ENCODE measurements at places on chromosomes 2 and 18.

GRCh38 chr2:202307690-202308089 lies 42.1 kb downstream of the NOP58 start:
- no peak for DNase-seq

GRCh38 chr18:48803518-48803917 lies 147.2 kb downstream of the SMAD7 start:
- no peak for DNase-seq

GRCh38 chr2:175180701-175181103 lies 808 bp downstream of the ATP5MC3 start:
- peak; percentile 52 for DNase-seq

- no peak for DNase-seq
Observed at GRCh38 chr2:113972766-113973165, 82.9 kb downstream of the ACTR3 start.

- no peak for DNase-seq
Observed at GRCh38 chr2:159096901-159097300, 128.5 kb downstream of the TANC1 start.

DNA sequence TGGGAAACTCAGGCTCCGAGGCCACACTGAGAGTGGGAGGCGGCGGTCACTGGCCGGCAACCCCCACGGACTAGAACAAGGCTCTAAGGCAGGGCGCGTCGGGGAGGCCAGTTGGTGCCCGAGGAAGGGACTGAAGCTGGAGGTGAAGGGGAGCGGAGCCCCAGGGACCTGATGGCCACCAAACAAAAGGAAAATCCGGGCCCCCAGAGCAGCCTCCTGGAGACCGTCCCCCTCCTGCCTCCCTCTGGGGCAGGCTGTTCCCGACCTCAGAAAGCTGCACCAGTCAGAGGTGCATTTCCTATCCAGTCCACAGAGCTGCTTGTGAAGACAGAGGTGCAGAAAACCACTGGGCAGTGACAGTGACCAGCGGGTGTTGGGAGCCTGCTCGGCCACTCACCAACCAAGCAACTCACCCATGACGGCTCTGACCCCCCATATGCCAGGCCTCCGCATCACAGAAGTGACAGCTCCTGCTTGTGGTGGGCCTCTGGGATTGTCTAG lies 172.7 kb downstream of the TWIST2 start:
- no peak for DNase-seq

DNA sequence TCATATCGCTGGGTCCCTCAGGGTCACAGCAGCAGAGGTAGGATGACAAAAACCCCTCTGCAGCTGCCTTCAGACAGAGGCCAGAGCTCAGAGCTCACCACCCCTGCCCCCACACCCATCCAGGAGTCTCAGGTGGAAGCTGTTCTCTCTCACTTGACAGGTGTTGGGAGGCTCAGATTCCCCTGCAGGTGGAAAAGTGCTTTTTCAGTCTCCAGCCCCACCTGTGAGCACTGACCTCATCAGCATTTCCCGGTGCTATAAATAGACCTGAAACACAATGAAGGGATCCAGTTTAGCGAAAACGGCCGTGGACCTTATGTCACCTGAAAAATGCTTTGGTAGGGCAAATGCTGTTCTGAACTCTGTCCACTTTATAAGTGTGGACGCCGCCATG lies 254.9 kb downstream of the NDUFA10 start:
- DNase-seq: no peak

GRCh38 chr2:6926071-6926732 lies 9.0 kb downstream of the RNF144A start:
- no peak for DNase-seq

DNA sequence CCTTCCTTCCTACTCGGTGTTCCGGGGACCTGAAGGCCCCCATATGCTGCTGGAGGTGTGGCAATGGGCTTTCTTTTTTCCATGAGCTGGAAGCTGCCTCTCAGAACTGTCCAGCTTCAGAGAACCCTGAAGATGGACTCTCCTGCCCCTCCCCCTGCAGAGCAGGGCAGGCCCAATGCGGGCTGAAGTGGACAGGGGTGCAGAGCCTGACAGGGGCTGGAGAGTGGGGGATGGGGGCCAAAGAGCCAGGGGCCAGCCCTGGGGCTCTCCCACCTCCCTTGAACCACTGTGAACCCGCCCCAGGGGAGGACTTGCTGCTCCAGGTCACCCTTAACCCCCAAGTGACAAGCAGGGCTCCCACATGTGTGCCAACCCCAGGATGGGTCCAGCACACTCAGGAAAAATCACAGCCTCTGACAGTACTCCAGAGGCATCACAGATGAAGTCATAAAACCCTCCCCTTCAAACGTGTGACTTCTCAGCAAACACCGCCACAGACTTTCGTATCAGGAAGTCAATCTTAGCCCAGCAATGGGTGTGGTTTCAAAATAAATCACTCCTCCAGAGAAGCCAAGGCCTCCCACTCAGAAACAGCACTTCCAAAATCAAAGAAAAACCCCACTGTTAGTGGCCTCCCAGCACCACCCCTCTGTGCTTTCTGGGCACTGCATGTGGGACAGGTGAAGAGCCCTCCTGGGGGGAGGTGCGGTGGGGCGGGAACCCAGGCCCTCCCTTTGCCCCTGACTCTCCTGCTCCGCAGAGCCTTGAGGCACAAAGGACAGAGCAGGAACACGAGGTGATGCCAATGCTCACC lies 135.8 kb downstream of the HDAC4 start:
- DNase-seq: peak; percentile 67

- no peak for DNase-seq
Observed at GRCh38 chr2:73239776-73240175, 5.7 kb downstream of the CCT7 start.

GRCh38 chr18:499776-500631 lies 497 bp downstream of the COLEC12 start:
- peak; percentile 49 for DNase-seq

DNA sequence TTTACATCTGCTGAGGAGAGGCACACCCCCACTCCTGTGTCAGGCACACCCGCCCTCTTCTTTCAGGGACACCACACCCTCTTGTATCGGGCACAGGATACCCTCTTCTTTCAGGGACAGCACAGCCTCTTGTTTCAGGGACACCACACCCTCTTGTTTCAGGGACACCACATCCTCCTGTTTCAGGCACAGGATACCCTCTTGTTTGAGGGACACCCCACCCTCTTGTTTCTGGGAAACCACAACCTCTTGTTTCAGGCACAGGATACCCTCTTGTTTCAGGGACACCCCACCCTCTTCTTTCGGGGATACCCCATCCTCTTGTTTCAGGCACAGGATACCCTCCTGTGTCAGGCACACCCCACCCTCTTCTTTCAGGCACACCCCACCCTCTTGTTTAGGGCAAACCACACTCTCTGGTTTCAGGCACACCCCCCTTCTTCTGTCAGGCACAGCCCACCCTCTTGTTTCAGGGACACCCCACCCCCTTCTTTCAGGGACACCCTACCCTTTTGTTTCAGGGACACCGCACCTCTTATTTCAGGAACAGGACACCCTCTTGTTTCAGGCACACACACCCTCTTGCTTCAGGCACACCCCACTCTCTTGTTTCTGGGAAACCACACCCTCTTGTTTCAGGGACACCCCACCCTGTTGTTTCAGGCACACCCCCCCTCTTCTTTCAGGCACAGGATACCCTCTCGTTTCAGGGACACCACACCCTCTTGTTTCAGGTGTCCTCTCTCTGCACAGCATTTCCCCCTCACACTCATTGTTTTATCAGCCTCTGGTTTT lies 96.2 kb downstream of the TPO start:
- no peak for DNase-seq

GRCh38 chr2:233711312-233712008 lies 1.2 kb upstream of the UGT1A5 start:
- DNase-seq: peak; percentile 83

DNA sequence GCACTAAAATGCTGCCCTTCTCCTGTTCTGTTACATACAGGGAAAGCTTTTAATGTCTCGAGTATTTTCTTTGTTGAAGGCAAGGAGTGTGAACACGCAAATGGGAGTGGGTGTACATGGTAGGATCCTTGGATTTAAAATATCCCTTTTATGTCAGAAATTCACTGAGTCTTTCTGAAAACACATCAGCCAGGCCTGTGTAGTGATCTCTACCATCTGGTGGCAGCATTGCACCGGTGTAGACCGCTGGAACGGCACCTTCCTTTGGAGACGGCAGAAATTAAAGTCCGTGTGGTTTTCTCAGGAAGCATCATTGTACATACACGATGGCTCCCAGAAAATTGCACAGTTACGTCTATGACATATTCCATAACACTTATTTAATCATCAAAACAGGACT lies 515.8 kb downstream of the GALR1 start:
- peak; percentile 52 for DNase-seq

DNA sequence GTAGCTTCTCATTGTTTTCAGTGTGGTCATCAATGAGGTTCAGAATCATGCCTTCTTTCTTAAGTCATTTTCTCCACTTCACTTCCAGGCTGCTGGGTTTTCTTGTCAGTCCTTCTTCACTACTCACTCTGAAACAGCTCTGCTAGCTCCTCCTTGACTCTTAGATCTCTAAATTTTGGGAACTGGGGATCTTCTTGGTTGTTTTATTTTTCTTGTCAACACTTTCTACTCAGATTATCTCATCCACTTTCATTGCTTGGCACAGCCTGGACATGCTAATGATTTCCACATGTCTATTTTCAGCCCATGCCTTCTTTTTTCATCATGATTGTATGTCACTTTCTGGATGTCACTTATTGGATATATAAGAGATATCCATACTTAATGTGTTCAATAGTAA lies 517.8 kb upstream of the DSEL start:
- no peak for DNase-seq

GRCh38 chr2:132811148-132811915 lies 141.3 kb upstream of the LYPD1 start:
- DNase-seq: no peak

- DNase-seq: no peak
Observed at GRCh38 chr2:43293744-43294695, 67.6 kb upstream of the ZFP36L2 start.

DNA sequence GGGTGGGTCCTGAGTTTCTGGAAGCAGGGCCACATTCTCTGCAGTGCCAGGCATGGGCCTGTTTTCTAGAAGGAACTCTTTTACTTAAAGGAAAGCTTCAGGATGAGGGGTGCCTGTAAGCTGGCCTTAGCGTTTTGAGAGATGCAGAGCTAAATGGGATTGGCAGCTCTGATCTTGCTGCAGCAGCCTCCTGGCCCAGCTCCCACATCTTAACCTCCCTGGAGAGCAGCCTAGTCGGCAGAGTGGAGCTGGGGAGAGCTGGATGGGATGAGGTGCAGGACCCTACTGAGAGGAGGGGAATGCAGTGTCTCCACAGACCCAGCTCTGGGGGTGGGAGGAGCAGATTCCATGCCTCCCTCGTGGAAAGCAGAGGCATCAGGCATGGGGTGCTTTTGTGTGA lies 52.0 kb downstream of the TMEM17 start:
- no peak for DNase-seq

DNA sequence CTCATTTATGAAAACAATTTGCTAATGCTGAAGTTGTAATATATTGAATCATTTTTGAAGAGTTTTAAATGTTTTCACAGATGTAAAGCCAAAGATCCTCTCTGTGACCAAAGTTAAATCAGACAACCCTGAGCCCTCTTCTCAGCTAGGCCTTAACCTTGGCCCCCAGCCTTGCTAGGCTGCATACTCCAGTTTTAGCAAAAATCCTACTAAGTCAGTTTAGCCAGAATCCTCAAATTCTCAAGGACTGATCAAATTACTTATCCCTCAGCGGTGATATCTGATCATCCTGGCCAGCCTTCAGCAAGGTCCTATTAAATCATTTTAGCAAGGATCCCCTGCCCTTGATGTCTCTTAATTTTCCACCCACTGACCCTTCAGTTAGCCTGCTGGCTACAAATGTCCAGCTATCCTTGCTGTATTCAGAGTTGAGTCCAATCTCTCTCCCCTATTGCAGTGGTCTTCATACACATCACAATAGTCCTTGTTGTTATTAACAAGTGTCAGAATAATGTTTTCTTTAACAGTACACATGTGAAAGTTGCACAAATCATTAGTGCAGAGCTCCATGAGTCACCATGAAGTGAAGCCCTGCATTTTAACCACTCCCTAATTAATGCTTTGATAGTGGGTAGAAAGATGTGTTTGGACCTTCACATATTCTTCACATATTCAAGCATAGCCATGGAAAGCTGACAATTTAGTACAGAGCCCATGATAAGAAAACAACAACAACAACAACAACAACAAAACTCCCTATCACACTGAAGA lies 206.4 kb downstream of the NBAS start:
- DNase-seq: no peak

GRCh38 chr2:8089596-8089995 lies 592.3 kb upstream of the ID2 start:
- DNase-seq: no peak

DNA sequence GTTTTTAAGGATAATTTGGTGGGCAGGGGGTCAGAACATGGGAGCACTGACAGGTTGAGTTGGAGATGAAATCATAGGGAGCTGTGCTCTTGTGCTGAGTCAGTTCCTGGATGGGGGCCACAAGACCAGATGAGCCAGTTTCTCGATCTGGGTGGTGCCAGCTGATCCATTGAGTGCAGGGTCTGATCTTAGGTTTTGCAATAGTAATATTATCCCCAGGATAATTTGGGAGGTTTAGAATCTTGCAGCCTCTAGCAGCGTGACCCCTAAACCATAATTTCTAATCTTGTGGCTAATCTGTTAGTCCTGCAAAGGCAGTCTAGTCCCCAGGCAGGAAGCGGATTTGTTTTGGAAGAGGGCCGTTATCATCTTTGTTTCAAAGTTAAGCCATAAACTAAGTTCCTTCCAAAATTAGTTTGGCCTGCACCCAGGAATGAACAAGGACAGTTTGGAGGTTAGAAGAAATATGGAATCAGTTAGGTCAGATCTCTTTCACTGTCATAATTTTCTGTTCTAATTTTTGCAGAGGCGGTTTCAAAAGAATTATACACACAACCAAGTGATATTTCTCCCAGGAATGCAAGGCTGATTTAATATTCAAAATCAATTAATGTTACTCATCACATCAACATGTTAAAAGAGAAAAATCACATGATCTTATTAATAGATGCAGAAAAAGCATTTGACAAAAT lies 23.0 kb downstream of the DBI start:
- DNase-seq: peak; percentile 76

GRCh38 chr2:11665510-11666362 lies 4.3 kb downstream of the NTSR2 start:
- no peak for DNase-seq

- DNase-seq: no peak
Observed at GRCh38 chr2:147789720-147790119, 55.1 kb upstream of the ACVR2A start.

- DNase-seq: no peak
Observed at GRCh38 chr18:22999212-22999611, 66.1 kb downstream of the RBBP8 start.

- DNase-seq: no peak
Observed at GRCh38 chr2:95024371-95024770, 1.1 kb upstream of the MAL start.

All from ureter (tissue), 1 donor.